ENCODE measurements at places on chromosomes 1 and 21. TPM values are rescaled to one million over a fixed set of nuclear protein-coding genes. Genes with fewer than 3 reads are reported as not detected.

Gene MYOC
- 2.4 TPM for total RNA-seq

GRCh38 chr1:232184561-232185530, 445.1 kb downstream of the SIPA1L2 start:
- no peak for DNase-seq

DNA sequence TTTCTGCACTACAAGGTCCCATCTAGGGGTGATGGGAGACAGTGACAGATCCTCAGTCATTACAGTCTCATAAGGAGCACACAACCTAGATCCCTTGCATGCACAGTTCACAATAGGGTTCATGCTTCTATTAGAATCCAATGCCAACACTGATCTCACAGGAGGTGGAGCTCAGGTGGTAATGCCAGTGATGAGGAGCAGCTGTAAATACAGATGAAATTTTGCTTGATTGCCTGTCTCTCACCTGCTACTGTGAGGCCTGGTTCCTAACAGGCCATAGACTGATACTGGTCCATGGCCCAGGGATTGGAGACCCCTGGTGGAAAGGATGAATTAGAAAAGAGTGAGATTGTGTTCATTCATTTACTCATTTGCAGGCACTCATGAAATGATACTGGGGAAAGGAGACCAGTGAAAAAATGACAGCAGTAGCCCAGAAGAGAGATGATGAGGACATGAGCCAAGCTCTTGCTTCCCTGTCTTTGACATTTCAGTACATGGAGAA, 251.6 kb upstream of the DUSP10 start:
- DNase-seq = no peak

- no peak for DNase-seq
Observed at GRCh38 chr1:175376194-175376593, 183.6 kb upstream of the KIAA0040 start.

- no peak for DNase-seq
Observed at GRCh38 chr1:204821476-204821875, 49.2 kb upstream of the NFASC start.

- no peak for DNase-seq
Observed at GRCh38 chr1:225548140-225548857, 104.6 kb downstream of the ENAH start.

DNA sequence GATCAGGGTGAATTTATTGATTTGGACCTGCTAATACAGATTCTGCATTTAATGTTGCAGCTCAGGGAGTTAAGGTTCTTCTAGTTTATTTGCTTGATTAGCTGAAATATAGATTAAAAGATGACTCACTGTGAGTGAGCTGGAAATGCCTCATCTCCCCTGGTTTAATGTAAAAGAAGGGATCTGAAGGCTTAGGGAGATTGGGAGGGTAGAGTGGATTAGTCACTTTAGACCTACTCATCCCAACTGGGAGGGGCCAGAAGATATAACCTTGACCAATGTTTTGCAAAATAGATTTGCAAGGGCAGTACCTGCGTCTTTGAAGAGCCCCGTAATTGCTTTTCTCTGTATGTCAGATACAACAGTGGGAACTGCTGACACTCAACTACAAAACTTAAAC, 922.8 kb upstream of the ADGRL4 start:
- DNase-seq = no peak

GRCh38 chr1:168437821-168438220, 106.0 kb downstream of the XCL2 start:
- no peak for DNase-seq

GRCh38 chr1:91120936-91121335, 99.1 kb upstream of the ZNF644 start:
- no peak for DNase-seq

DNA sequence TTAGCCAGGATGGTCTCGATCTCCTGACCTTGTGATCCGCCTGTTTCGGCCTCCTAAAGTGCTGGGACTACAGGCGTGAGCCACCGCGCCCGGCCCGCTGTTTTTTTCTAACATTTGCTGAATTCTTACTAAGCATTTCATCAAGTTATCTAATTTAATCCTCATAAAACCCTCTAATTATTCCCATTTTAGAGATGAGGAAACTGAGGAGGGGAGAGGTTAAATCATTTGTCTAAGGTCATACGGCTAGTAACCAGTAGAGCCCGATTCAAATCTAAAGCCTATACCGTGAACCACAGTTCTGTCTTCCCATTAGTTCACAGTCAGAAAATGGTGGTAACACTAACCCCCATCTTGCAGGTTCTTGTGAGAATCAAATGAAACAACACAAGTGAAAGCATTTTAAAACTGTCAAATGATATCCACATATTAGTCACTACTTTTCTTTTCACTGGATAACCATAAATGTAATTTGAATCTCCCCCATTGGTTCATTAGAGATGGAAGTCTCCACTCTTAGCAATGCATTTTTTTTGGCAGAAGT, 10.6 kb downstream of the HEYL start:
- no peak for DNase-seq

Data from mucosa of gallbladder (tissue), 1 donor.